ENCODE measurements at places on chromosomes 16 and 17.

GRCh38 chr17:40915199-40915661 lies 22.2 kb downstream of the KRT23 start:
- DNase-seq = no peak

GRCh38 chr17:13478326-13478830 lies 123.4 kb downstream of the HS3ST3A1 start:
- no peak for DNase-seq

DNA sequence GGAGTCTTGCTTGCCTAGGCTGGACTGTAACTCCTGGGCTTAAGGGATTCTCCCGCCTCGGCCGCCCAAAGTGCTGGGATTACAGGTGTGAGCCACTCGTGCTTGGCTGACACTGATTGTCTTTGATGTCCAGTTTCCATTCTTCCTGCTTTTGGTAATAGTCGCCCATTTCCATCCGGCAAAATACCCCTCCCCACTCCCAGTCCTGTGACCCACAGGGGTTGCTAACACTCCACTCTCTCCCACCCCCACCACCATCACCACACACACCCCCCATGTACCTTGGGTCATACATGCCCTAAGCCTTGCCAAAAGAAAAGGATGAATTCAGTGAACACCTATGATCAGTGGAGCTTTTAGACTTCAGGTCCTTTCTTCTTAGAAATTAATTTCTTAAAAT lies 52.8 kb upstream of the MYH10 start:
- no peak for DNase-seq

- no peak for DNase-seq
Measured at GRCh38 chr17:14738652-14738988, 437.7 kb downstream of the HS3ST3B1 start.

DNA sequence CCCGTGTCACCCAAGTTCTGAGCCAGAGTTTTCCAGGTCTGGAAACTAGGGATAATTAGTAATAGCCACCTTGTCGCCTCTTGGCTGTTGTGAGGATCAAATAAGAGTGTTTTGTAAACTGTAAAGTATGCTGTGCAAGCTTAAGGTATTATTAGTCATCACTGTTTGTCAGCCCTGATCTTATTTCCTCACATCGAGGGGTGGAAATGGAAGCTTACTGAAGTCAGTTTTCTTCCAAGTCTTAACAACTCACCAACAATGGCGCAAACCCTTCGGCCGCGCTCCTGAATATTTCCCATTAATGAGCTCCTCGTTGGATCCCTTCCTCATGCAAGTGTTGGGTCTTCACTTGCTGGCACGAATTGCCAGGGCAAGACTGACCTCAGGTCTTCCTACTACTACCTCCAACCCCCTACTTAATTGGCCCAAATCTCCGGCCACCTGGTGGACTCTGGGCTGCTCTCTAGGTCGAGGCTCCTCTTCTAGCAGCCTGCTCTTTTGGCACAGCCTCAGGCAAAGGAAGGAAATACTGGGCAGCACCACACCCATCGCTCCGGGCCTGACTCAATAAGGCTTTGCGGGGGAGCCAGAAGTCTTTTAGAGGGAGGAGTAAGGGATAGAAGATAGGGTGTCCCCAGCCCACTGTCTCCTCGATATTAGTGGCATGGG lies 885 bp upstream of the SLC35B1 start:
- no peak for DNase-seq

GRCh38 chr17:7497228-7497627 lies 13.1 kb downstream of the POLR2A start:
- DNase-seq = no peak

GRCh38 chr17:7484919-7485377 lies 782 bp downstream of the POLR2A start:
- no peak for DNase-seq

DNA sequence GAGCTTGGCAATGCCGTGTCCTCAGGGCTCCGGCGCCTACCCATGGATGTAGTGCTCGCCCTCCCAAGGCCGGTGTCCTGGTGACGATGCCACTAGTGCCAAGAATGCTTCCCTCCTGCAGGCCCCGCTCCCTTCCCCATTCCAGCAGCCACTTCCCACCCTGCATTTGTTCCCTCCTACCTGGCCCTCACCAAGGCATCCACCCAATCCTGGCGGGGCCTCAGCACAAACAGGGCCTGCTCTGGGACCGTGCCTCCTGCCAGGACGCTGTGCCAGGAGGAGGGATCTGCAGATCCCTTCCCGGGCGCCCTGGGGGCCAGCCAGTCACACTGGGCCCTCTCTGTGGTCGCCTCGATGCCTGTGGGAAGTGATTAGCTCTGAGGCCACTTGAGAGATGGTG lies 25.1 kb downstream of the ABR start:
- DNase-seq = no peak

GRCh38 chr16:23976524-23976923 lies 140.7 kb downstream of the PRKCB start:
- no peak for DNase-seq

DNA sequence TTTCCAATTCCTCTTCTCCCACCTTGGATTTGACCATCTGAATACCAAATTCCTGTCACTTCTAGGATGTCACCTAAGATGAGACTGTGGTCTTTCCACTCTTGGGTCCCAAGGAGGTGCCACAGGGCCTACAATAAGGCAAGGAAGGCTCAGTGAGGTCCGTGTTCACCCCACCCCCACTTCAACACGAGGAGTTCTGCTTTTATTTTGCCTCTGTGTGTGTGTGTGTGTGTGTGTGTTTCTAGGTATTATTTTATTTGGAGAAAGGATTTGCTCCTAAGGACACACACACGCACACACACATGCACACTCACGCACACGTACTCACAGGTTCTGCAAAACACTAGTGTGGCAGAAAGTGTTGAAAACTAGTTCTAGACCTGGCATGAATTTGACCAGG lies 24.5 kb upstream of the PHOSPHO1 start:
- no peak for DNase-seq

DNA sequence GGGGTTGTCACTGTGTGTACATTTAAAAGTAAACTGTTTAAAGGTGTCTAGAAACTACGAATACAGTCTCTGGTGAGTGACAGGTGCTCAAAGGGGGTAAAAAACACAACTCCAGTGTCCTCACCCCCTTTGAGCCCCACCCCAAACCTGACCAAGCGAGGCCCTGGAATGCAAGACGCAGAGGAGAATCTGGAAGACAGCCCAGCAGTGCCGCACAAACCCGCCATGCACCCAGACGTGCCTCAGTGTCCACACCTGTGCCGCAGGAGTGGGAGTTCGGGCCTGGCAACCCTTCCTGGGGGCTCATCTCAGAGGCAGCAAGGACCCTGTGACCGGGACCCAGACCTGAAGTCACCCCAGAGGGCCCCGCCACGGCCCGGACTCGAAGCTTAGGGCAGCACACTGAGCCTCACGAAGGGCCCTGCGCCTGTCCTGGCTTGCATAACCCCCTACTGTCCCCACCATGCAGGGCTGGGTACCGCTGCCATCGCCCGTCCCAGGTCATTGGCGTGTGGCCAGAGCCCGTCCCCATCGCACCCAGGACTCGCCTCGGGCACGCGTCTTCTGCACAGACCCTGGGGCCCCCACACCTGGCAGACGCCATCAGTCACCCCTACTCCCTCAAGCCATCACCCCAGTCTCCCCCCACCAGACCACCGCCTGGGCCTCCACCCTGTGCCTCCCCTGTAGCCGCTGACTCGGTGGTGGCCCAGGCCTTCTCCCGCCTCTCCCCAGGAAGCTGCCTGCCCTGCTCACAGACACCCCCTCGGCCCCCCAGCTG lies 33.0 kb upstream of the ZC3H18 start:
- no peak for DNase-seq

- DNase-seq = peak; percentile 39
Measured at GRCh38 chr17:3557768-3558583, at the start of gene TRPV3. TSS of gene TRPV3 (minus strand) at chr17:3557812. CDS start at chr17:3554850, 2,962 bp downstream.
